Uterus (tissue), 4 donors: ENCODE measurements at places on chromosomes 4 and X. TPM values are rescaled to one million over a fixed set of nuclear protein-coding genes. Genes with fewer than 3 reads are reported as not detected.

- DNase-seq, result no peak
Measured at GRCh38 chrX:113929004-113929403, 654.9 kb upstream of the HTR2C start.

DNA sequence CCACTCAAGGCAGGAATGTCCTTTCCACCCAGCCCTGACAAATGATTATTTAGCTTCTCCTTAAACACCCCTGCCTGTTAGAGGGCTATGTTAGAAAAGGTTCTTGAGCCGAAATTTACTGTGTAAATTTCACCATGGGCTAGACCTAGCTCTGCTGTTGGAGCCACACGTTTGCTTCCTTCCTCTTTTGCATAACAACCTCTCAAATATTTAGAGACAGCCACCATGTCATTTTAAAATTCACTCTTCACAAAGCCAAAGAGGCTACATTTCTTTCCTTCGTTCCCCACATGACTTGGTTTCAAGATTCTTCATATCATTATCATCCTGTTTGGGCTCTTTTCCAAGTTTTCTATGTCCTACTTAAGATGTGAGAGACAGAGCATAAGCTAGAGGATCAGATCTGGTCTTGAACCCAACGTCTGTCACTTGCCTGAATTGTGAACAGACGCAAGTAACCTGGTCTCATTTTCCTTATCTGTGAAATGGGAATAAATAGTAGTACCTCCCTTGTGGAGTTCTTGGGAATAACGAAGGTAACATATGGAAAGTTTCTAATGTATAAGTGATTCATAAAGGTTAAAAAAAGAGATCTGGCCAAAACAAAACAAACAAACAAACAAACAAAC lies 6.7 kb downstream of the DOCK11 start:
- no peak for DNase-seq

GRCh38 chr4:4775493-4776004 lies 83.9 kb upstream of the MSX1 start:
- no peak for DNase-seq

DNA sequence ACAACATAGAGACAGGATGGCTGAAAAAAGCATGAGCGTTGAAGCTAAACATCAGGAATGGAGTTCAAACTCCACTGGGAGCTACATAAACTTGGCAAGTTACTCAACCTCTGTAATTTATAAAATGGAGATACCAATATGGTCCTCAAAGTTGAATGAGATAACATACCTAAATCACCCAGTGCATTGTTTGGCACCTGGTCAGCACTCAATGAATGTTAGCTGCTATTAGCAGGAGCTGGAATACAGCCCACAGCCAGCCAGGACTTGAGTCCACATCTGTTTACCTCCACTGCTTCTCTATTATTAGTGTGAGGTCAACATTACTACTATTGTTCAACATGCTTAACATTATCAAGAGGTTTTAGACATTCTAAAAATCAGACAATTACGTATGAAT lies 97.9 kb downstream of the NR3C2 start:
- no peak for DNase-seq

TEX11 gene
- total RNA-seq, result not detected
